ENCODE measurements at places on chromosomes 5 and 9. TPM values are rescaled to one million over a fixed set of nuclear protein-coding genes. Genes with fewer than 3 reads are reported as not detected.

Gene WNK2
- polyA plus RNA-seq = not detected

Gene ZDHHC11
- polyA plus RNA-seq = 0.23 TPM

Gene KIF4B
- 0.01 TPM for polyA plus RNA-seq

Gene RNF38
- 18.8 TPM for polyA plus RNA-seq

Gene KIF20A
- 68.7 TPM for polyA plus RNA-seq

Gene TRIP13
- polyA plus RNA-seq = 36.4 TPM

Gene CNTLN
- polyA plus RNA-seq = 9.1 TPM

Gene KCNT1
- polyA plus RNA-seq = not detected

Gene NOXA1
- not detected for polyA plus RNA-seq

Gene NUDT12
- 8.8 TPM for polyA plus RNA-seq

Gene PCDHB13
- 0.62 TPM for polyA plus RNA-seq

Gene RFX3
- 2.2 TPM for polyA plus RNA-seq
